Caco-2 (cell line): ENCODE measurements at places on chromosomes 6 and 20. TPM values are rescaled to one million over a fixed set of nuclear protein-coding genes. Genes with fewer than 3 reads are reported as not detected.

Gene NT5DC1
- total RNA-seq = 54.3 and 55.0 TPM in 2 replicates

GRCh38 chr20:57361517-57361916, 10.5 kb downstream of the RAE1 start:
- peaks cover 16% of the 10 kb centered on the region for H3K36me3 ChIP-seq
- H3K27me3 ChIP-seq = no peaks in the 10 kb centered on the region
- no peak overlapping the region for H3K4me3 ChIP-seq
- no peaks in the 10 kb centered on the region for H3K4me1 ChIP-seq
- H3K27ac ChIP-seq = no peak overlapping the region

Gene GSTA3
- not detected in 2 replicates for total RNA-seq

- no peak for DNase-seq
- no peak overlapping the region for H3K27ac ChIP-seq
- H3K4me3 ChIP-seq = no peak overlapping the region
- H3K36me3 ChIP-seq = no peaks in the 10 kb centered on the region
- no peaks in the 10 kb centered on the region for H3K4me1 ChIP-seq
These were observed 100.8 kb downstream of the DTD1 start for GRCh38 chr20:18688676-18689075.

GRCh38 chr6:74343804-74344203, 647.8 kb downstream of the CD109 start:
- no peaks in the 10 kb centered on the region for H3K27me3 ChIP-seq
- no peak overlapping the region for H3K27ac ChIP-seq
- no peaks in the 10 kb centered on the region for H3K36me3 ChIP-seq
- no peak for DNase-seq
- no peaks in the 10 kb centered on the region for H3K4me1 ChIP-seq
- no peak overlapping the region for H3K4me3 ChIP-seq

DNA sequence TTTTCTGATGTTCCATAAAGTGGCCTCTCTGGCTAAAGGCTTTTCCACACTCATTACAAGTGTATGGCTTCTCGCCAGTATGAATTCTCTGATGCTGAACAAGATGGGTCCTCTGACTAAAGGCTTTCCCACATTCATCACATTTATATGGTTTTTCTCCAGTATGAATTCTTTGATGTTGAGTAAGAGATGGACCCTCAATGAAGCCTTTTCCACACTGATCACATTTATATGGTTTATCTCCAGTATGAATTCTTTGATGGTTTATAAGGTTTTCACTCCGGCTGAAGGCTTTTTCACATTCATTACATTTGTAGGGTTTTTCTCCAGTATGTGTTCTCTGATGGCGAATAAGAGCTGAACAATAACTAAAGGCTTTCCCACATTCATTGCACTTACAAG, 20.4 kb downstream of the ZNF184 start:
- H3K4me3 ChIP-seq = no peak overlapping the region
- H3K36me3 ChIP-seq = peaks cover 8% of the 10 kb centered on the region
- no peak overlapping the region for H3K27ac ChIP-seq
- no peaks in the 10 kb centered on the region for H3K27me3 ChIP-seq
- no peak for DNase-seq

DNA sequence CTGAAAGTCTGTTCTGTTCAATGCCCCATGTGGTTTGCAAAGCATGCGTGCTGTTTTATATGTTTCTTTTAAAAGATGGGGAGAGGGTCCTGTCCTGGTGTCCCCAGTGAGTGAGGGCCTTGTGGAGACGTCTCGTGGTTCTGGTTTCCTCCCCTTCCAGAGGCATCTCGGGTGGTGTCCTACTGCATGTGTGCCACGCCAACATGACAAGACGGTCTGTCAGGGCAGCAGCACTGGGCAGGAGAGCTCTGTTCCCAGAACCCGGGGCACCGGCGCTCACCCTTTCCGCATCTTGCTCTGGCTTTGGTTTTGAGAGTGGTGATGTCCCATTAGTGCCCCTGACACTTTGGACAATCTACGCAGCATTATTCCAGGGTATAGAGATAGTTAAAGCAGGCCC, 275.6 kb downstream of the CDH4 start:
- DNase-seq = no peak
- H3K4me1 ChIP-seq = no peaks in the 10 kb centered on the region
- no peaks in the 10 kb centered on the region for H3K27me3 ChIP-seq
- no peaks in the 10 kb centered on the region for H3K36me3 ChIP-seq

- H3K27ac ChIP-seq = no peak overlapping the region
- no peaks in the 10 kb centered on the region for H3K4me1 ChIP-seq
- no peak overlapping the region for H3K4me3 ChIP-seq
- DNase-seq = no peak
- H3K27me3 ChIP-seq = no peaks in the 10 kb centered on the region; the same call in none of the 2 replicates
These were observed 35.1 kb upstream of the FAM210B start for GRCh38 chr20:56323656-56324055.

DNA sequence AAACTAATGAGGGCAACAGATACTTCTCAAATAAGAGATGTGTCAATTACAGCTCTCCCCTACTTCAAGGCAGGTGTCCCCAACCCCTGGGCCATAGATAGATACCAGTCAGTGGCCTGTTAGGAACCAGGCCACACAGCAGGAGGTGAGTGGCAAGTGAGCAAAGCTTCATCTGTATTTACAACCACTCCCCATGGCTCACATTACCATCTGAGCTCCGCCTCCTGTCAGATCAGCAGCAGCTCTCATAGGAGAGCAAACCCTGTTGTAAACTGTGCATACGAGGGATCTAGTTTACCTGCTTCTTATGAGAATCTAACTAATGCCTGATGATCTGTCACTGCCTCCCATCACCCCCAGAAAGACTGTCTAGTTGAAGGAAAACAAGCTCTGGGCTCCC, 422.1 kb downstream of the GJA1 start:
- H3K36me3 ChIP-seq = no peaks in the 10 kb centered on the region
- no peak overlapping the region for H3K4me3 ChIP-seq
- peaks cover 28% of the 10 kb centered on the region for H3K4me1 ChIP-seq
- no peak overlapping the region for H3K27ac ChIP-seq
- no peaks in the 10 kb centered on the region for H3K27me3 ChIP-seq

DNA sequence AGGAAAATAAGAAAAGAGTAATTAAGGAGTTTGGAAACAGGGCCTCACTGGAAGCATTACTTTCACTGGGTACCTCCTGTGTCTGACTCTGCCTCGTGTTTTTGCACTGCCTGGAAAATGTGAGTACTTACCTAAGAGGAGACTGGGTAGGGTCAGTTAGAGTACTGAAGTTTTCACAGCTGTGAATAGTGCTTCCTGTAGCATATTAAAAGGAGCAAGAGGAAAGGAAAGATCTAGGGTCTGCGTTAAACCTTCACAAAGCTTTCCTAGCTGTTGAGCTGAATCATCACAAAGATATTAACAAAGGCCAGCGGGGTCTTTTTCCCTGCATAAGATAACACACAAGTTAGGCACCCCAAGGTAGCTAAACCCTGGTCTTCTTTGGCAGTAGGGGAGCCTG, 82.3 kb downstream of the MLIP start:
- no peak overlapping the region for H3K27ac ChIP-seq
- no peak overlapping the region for H3K4me3 ChIP-seq
- DNase-seq = no peak

GRCh38 chr6:31969712-31970603, 2.0 kb downstream of the DXO start:
- H3K27ac ChIP-seq = peak overlapping the region; percentile 82
- H3K36me3 ChIP-seq = peaks cover 1% of the 10 kb centered on the region; the same call in 1 of the 2 replicates
- peaks cover 5% of the 10 kb centered on the region; the same call in 1 of the 2 replicates for H3K4me1 ChIP-seq
- H3K4me3 ChIP-seq = no peak overlapping the region

GRCh38 chr20:38674092-38674764, 50.1 kb upstream of the SLC32A1 start:
- no peak overlapping the region for H3K27ac ChIP-seq
- no peaks in the 10 kb centered on the region for H3K36me3 ChIP-seq
- DNase-seq = no peak
- no peaks in the 10 kb centered on the region; the same call in 1 of the 2 replicates for H3K27me3 ChIP-seq
- H3K4me3 ChIP-seq = no peak overlapping the region

Gene ABT1
- total RNA-seq = 15.1 and 17.0 TPM in 2 replicates

GRCh38 chr6:150373260-150373701, 4.5 kb downstream of the IYD start:
- DNase-seq = no peak
- no peaks in the 10 kb centered on the region for H3K27me3 ChIP-seq
- peaks cover 24% of the 10 kb centered on the region for H3K4me1 ChIP-seq
- H3K4me3 ChIP-seq = no peak overlapping the region

DNA sequence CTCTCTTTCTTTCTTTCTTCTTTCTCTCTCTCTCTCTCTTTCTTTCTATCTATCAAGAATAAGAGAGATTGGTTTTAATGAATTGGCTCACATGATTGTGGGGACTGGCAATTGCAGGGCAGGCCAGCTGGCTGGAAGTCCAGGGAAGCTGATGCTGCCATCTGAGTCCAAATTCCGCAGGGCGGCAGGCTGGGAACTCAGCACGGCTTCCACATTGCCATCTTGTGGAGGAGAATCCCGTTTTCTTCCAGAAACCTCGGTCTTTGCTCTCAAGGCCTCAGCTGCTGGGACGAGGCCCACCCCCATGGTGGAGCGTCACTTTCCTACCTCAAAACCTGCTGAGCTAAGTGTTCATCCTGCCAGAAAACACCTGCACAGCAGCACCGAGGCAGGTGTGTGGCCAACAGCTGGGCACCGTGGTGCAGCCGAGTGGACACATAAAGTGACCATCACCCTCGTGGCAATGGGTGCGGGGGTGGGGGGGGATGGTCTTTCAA, 58.8 kb upstream of the SLCO4A1 start:
- no peaks in the 10 kb centered on the region for H3K4me1 ChIP-seq
- no peak overlapping the region for H3K27ac ChIP-seq
- H3K4me3 ChIP-seq = no peak overlapping the region
- peak; percentile 69 for DNase-seq
- no peaks in the 10 kb centered on the region for H3K36me3 ChIP-seq

- H3K27ac ChIP-seq = no peak overlapping the region
- H3K4me3 ChIP-seq = no peak overlapping the region
- H3K27me3 ChIP-seq = no peaks in the 10 kb centered on the region; the same call in none of the 2 replicates
These were observed 12.4 kb upstream of the LRFN2 start for GRCh38 chr6:40599555-40599954.

Gene EEF1A2
- 25.2 and 32.0 TPM in 2 replicates for total RNA-seq

DNA sequence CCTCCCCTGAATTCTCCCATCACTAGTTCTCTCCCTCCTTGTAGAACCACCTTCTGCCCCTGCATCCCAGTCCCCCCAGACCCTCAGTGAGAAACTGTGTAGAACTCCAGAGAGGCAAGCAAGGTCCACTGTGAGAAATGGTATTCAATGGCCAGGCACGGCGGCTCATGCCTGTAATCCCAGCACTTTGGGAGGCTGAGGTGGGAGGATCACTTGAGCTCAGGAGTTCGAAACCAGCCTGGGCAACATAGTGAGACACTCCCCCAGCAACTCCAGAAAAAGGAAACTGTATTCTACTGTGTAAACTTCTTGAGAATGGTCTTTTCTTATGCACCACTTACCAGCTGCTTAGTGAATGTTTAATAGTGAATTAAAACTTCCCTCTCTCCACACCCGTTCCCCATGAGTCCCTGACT, 8.2 kb upstream of the CD83 start:
- H3K36me3 ChIP-seq = no peaks in the 10 kb centered on the region
- no peak overlapping the region for H3K27ac ChIP-seq
- no peaks in the 10 kb centered on the region for H3K27me3 ChIP-seq
- no peak for DNase-seq
- H3K4me3 ChIP-seq = no peak overlapping the region

- H3K4me3 ChIP-seq = no peak overlapping the region
- DNase-seq = no peak
- H3K27me3 ChIP-seq = no peaks in the 10 kb centered on the region
These were observed 177.0 kb upstream of the KCNG1 start for GRCh38 chr20:51199920-51200319.

GRCh38 chr6:56906752-56907151, 48.2 kb upstream of the BEND6 start:
- no peaks in the 10 kb centered on the region for H3K27me3 ChIP-seq
- H3K36me3 ChIP-seq = no peaks in the 10 kb centered on the region
- DNase-seq = no peak
- H3K4me3 ChIP-seq = no peak overlapping the region
- H3K4me1 ChIP-seq = no peaks in the 10 kb centered on the region

DNA sequence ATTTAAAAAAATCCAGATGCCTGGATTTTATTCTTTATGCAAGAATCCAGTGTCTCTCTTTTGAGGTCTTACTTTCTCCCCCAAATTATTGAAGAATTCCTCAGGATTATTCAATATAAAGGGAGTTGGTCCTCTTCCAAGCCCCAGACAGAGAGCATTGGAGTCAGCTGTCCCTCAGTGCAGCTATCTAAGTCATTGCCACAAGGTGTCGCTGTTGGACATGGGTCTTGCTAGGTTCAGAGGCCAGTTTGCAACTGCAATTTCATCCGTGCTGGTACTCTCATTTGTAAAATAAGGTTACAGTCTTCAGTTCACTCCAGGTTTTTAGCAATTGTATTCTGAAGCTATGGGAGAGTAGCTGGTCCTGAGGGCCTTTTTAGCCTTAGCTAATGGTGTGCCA, 27.8 kb downstream of the CCN2 start:
- no peak overlapping the region for H3K4me3 ChIP-seq
- H3K4me1 ChIP-seq = no peaks in the 10 kb centered on the region
- H3K27me3 ChIP-seq = no peaks in the 10 kb centered on the region
- H3K27ac ChIP-seq = no peak overlapping the region
- DNase-seq = peak; percentile 65

Gene TRAPPC3L
- total RNA-seq = not detected in 2 replicates

Gene SPATA25
- total RNA-seq = 6.7 and 7.3 TPM in 2 replicates

Gene MYO6
- 39.9 and 43.0 TPM in 2 replicates for total RNA-seq

Gene ZFP57
- not detected in 2 replicates for total RNA-seq

Gene CFAP61
- total RNA-seq = not detected in 2 replicates

GRCh38 chr20:40632346-40632976, 56.6 kb downstream of the MAFB start:
- H3K36me3 ChIP-seq = no peaks in the 10 kb centered on the region
- DNase-seq = no peak
- no peaks in the 10 kb centered on the region for H3K27me3 ChIP-seq
- H3K4me3 ChIP-seq = no peak overlapping the region
- no peak overlapping the region for H3K27ac ChIP-seq

GRCh38 chr6:170282512-170283158, 8.2 kb downstream of the DLL1 start:
- no peaks in the 10 kb centered on the region for H3K27me3 ChIP-seq
- DNase-seq = peak; percentile 18
- H3K27ac ChIP-seq = no peak overlapping the region
- H3K4me3 ChIP-seq = no peak overlapping the region

GRCh38 chr20:54532573-54532972, 57.2 kb downstream of the DOK5 start:
- no peak for DNase-seq
- H3K27ac ChIP-seq = no peak overlapping the region
- H3K4me1 ChIP-seq = no peaks in the 10 kb centered on the region
- H3K27me3 ChIP-seq = no peaks in the 10 kb centered on the region

DNA sequence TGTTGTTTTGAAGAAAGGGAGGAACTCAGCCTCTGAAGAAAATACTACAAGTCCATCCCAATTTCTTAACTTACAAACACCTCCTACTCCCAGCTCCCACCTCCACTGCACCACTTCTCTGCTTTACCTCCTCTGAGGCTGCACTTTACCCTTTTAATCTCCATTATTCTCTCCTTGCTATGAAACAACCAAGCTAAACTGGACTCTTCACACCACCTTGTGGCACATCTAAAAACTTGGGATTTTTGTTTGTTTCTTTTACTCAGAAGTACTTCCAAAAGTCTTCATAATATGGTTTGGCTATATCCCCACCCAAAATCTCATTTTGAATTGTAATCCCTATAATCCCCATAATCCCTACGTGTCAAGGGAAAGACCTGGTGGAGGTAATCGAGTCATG, 142.2 kb downstream of the MOXD1 start:
- no peaks in the 10 kb centered on the region for H3K36me3 ChIP-seq
- DNase-seq = no peak
- no peak overlapping the region for H3K27ac ChIP-seq
- H3K4me1 ChIP-seq = no peaks in the 10 kb centered on the region

GRCh38 chr20:9128568-9128967, 59.7 kb downstream of the PLCB4 start:
- H3K4me1 ChIP-seq = no peaks in the 10 kb centered on the region
- no peaks in the 10 kb centered on the region for H3K36me3 ChIP-seq
- no peak overlapping the region for H3K4me3 ChIP-seq
- DNase-seq = no peak

Gene KIF25
- not detected in 2 replicates for total RNA-seq
